ENCODE measurements at places on chromosomes 4 and X.

DNA sequence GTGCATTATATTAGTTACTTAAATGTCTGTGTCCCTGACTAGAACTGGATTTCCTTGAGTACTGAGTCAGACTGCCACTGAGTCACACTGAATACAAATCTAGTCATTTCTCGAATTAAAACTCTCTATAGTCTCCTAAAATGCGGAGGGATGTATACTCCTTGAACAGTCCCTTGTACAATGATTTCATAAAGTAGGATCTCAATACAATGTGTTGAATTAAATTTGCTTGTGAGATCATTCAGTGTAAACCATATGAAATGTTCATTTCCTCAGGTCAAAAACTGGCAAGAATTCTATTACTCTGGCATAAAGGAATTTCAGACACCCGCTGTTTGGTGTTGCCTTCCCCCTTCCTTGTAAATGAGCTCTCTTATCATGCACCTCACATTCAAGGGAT, 17.5 kb upstream of the FAM241A start:
- DNase-seq = no peak

GRCh38 chrX:120575379-120576114, 14.8 kb upstream of the CUL4B start:
- no peak for DNase-seq

DNA sequence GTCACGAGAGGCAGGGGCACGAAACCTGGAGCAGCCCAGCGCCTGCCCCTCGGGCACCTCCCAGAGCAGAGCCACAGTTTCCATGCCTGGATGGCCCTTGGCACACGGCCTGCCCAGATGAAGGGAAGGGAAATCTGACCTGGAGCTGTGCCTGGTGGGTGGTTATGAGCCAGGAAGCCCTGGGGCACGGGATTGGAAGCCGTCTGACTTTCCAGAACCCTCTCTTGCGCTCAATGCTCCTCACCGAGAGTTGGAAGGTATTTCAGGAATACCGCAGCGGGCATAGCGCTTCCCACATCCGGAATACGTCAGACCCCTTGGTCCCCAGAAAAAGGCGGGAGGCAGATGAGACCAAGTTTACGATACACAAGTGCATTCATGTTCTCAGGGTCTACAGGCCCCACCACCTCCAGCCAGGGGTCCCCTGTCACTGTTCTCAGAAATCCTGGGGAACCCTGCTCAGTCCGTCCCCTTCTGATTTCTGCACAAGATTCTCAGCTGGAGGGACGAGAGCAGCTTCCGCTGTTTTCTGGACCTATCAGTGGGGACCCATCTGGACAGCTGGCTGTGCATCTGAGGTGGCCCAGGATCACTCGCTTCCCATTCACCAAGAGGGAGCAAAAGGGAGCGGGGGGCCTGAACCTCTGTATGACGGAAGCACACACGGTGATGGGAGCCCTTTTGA, 172.9 kb downstream of the AFAP1 start:
- no peak for DNase-seq

DNA sequence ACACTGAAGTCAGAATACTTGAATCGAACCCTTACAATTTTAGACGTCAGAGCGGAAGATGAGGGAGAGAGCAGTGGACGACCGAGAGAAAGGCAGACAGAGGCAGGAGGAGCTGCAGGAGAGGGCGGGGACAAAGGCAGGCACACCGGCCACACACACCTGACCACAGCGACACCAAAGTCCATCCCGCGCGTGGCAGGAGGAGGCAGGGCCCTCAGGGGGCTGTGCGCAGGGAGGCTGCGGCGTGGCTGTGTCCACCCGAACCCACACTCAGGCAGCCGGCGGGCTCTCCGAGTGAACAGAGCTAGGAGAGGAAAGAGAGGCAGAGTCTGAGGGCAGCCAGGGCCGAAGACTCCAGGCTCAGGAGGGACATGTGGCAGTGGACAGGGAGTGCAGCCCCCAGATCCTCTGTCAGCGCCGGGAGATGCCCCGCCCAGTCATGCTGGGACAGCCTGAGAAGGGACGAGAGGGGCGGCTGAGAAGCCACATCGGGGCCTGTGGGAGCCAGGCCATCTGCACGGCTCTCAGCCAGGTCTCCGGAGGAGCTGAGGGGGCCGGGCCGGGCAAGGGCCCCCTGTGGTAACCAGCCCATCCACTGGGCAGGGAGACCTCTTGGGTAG, 20.1 kb downstream of the GAK start:
- DNase-seq = no peak

DNA sequence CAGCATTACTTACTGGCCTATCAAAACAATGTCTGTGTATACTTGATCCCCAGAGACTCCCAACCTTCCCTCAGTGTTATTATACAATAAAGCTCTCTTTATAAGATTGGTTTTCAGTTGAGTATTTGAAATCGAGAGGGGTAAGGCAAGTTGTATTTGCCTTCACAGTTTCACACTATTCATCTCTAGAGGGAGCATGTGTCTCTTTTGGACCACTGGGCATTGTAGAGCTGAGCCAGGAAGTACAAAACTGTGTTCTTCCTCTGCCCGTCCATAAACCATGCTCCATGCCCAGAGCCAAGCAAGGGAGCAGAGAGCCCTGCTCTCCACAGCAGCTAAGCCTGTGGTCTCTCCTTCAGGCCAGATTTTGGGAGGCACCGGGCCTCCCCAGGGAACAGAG, 61.5 kb upstream of the HHIP start:
- no peak for DNase-seq

- DNase-seq = no peak
These were observed 328.3 kb downstream of the UNC5C start for GRCh38 chr4:95220205-95221175.

GRCh38 chr4:70179811-70180210, 15.7 kb upstream of the ODAM start:
- no peak for DNase-seq

DNA sequence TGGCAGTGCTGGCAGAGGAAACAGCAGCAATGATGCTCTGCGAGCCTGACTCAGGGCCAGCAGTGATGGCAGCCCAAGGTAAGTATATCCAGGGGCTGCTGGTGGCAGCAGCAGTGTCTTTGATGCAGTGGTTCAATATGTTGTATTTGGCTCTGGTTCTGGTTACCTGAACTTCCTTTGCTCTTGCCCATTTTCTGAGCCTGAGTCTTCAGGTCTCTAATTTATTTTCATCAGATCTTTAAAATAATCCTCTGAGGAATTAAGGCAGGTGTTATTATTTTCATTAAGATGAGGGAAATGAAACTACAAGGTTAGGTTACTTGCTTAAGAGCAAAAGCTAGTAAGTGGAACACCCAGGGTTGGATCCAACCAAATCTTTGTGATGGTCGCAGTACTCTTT, 102.8 kb upstream of the BMP2K start:
- no peak for DNase-seq

- no peak for DNase-seq
These were observed 186.1 kb upstream of the LNX1 start for GRCh38 chr4:53777244-53777984.

GRCh38 chr4:8557151-8558076, 22.8 kb upstream of the GPR78 start:
- no peak for DNase-seq

DNA sequence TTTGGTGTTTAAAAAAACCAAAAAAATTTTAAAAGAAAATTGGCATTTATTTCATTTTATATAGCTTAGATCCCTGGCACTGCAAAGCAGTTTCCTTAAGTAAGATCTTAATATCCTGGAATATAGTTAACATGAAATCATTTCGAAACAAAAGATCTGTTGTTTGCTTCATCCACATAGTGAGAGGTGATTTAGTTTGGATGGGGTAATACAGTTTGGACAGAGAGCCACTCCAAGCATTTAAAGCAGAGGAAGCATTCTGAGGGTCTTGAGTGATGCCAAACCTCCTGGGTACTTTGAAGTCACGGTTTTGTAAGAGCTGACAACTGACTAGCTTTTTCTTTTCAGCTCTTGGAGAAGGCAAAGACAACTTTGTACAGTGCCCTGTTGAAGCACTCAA, 28.7 kb downstream of the NOCT start:
- DNase-seq = no peak

DNA sequence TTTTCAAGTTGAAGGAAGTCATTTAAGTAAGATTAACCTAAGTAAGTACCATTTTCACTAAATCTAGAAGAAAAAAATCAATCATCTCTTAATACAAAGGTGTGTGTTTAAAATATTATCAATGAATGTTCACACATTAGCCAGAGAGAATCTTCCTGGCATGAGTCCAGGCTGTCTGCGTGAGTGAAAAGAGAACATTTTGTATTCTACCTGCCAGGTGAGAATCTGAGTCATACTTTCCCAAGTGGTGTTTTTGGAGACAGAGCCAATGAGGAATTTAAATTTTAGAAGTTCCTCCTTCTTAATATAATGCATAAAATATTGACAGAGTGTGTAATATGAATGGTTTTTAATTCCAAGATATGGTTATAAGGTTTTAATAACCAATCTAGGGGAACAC, 371.8 kb upstream of the NR3C2 start:
- DNase-seq = no peak

DNA sequence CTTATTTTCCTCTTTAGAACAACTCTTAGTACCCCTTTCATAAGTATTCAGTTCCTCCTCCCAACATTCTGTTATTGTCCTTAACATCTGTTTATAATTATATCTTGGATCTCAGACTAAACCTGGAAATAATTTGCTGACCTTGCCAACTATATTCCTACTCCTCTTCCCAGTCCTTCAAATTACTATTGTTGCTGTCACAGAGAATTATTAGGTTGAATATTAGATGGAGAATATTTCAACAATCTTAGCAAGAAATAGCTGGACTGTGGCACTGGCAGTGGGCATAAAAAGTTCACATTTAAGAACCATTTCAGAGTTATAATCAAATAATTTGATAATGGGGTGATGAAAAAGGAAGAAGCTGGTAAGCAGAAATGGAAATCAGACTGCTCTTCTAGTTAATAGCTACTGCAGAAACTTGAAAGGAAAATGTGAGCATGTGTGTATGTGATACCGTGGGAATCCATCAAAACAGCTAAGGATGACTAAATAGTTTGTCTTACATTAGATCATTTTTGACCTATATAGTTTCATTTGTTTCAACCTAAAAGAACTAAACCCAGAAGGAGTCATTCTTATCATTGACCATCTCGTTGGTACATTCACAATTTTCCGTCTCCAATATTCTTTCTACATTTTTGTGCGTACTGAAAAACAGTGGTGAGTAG, 43.3 kb upstream of the PRDM8 start:
- no peak for DNase-seq

DNA sequence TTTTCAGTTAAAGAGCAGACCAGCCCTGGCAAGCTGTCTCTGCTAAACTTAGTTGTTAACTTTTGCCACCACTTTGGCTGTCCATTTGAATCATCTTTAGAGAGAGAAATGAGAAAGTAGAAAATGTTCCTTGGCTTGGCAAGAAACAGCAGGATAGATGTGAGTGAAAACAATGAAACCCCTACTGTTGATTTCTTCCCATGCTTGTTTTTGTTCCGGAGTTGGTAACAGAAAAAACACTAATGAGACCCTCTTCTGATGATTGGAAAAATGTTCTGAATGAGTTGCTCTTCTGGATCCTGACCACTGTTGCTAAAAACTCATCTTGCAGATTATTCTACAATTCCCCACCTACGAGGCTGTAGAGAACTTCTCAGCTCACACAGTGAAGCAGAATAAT, 203.3 kb downstream of the MAPK10 start:
- DNase-seq = no peak

- no peak for DNase-seq
These were observed 1080.4 kb upstream of the INTU start for GRCh38 chr4:126552321-126552720.

- no peak for DNase-seq
These were observed 97.3 kb downstream of the RNF150 start for GRCh38 chr4:141035920-141036319.

- DNase-seq = no peak
These were observed 24.0 kb downstream of the AFM start for GRCh38 chr4:73505567-73505966.

DNA sequence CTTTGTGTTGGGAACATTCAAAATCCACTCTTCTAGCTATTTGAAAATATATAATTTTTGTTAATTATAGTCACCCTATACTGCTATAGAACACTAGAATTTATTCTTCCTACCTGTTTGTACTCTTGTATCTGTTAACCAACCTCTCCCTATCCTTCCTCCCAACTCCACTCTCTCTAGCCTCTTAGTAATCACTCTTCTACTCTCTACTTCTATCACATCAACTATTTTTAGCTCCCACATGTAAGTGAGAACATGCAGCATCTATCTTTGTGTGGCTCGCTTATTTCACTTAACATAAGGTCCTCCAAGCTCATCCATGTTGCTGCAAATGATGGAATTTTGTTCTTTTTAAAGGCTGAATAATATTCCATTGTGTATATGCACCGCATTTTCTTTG, 537.3 kb downstream of the MID1IP1 start:
- DNase-seq = no peak

- no peak for DNase-seq
These were observed 607.3 kb downstream of the ANKRD50 start for GRCh38 chr4:124105212-124105611.

DNA sequence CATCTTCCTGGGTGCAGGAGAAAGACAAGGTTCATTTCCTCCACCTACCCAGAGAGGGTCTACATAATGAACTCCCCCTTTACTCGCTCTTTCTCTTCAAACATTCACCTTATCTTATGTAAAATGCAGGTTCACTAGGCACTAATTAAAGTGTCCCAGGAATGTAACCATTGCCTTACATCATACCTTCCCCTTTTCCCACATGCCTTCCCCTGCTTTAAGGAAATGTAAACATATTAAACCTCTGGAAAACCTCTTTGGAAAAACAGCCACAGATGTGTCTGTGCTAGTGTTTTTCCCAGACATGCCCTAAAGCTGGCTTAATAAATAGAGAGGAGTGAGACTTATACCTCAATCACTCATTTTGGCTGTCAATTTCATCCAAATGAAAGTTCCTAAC, 15.8 kb downstream of the TBC1D9 start:
- DNase-seq = no peak

DNA sequence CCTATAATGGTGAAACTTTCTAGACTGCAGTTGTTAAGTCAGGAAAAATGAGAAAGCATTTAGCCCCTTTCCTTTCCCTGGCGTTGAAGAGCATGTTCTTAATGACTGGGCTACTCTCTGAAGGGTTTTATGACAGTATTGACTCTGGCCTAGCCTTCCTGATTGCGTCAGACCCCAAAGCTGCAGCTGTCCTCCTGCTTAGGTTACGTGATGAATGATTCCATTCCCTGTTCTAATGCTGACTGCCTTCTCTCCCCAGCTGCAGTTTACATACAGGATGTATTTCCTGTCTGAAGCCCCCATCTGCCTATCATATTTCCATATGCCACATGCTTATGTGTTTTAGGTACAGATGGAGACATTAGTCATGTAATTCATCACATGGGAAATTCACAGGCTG, 105.8 kb upstream of the EGFL6 start:
- no peak for DNase-seq

DNA sequence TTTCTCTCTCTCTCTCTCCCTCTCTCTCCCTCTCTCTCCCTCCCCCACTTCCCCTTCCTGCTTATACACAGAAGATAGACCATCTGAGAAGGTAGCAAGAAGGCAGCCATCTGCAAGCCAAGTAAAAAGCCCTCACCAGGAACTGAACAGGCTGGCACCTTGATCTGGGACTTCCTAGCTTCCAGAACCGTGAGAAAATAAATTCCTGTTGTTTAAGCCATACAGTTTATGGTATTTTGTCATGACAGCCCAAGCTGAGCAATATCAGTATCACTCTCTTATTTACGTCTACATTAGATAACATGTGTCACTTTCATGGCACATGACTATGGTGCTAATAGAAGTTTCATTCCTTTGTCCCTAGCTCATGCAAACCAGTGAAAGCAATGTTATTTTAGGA, 581.1 kb downstream of the INPP4B start:
- no peak for DNase-seq

Measured in effector memory CD8-positive, alpha-beta T cell (primary cell).